ENCODE measurements at places on chromosomes 2 and 18.

GRCh38 chr2:96265349-96265839 is 403 bp downstream of the TMEM127 start:
- no peak for DNase-seq

GRCh38 chr18:4854671-4855070 is 342.4 kb downstream of the AKAIN1 start:
- DNase-seq = no peak

GRCh38 chr2:5021136-5021535 is 671.0 kb upstream of the SOX11 start:
- no peak for DNase-seq

DNA sequence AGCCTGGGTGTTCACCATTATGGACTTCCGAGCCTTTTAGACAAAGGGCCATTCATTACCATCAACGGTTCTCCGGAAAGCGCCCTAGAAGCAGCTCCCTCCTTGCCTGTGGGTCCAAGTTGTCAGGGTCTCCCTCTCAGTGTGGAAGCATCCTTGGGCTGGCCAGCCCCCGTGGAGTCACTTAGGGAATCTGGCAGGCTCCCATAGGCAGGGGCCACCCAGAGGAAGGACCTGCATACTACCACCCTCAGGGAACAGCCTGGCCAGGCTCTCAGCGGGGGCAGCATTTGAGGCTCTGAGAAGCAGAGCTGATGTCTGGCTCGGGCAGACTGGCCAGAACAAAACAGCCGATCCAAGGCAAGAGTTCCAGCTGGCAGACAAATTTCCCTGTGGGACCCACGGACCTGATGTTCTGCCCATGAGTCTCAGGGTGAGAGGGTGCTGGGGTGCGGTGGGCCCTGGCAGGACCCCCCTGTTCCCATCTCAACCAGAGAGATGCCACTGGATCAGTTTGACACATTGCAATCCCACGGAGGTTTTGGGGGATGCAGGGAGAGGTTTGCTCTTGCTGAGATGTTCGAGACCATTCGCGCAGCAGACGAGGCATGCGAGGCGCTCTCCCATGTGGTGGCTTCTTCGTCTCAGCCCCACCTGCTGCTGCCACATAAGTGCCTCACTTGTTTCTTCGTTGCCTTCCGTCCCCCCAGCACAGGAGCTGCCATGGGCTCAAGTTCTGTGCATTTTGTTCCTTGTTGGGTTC is 56.9 kb downstream of the ACKR3 start:
- DNase-seq = no peak

DNA sequence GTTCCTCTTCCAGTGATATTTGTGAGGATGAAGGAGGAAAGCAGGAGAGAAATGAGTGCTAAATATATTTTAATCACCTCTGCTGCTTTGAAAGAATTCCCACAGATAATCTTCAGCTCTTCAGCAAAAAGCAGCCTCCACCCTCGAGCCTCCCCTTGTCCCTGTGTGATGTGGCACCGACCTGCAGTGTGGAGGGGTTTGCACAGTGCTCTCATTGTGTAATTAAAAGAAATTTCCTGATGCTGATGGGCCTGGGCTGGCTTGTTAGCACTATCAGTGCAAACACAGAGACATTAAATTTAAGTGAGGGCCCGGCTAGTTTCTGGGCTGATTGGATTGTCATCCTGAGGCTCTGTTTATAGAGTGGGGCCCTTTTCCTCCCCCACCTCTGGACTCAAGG is 53.4 kb downstream of the KIF5C start:
- DNase-seq = no peak

DNA sequence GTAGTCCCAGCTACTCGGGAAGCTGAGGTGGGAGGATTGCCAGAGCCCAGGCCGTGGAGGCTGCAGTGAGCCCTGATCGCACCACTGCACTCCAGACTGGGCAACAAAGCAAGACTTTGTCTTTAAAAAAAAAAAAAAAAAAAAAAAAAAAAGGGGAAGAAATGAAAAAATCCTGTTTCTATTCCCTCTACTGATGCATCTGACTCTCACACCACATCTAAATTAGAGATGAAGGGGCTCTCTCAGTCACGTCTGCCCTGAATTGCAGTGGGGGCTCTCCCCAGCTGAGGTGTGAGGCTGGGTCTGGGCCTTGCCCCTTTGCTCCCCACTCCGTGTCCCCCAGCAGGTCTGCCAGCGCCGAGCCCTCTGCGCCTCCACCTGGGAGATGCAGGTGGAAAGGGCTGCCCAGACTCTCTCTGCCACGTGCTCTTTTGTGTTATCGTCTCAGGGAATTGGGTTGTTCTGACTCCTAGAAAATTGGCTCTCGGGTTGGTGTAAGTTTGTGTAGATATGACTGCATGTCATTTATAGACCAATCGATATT is 30.2 kb downstream of the TRAPPC12 start:
- no peak for DNase-seq

DNA sequence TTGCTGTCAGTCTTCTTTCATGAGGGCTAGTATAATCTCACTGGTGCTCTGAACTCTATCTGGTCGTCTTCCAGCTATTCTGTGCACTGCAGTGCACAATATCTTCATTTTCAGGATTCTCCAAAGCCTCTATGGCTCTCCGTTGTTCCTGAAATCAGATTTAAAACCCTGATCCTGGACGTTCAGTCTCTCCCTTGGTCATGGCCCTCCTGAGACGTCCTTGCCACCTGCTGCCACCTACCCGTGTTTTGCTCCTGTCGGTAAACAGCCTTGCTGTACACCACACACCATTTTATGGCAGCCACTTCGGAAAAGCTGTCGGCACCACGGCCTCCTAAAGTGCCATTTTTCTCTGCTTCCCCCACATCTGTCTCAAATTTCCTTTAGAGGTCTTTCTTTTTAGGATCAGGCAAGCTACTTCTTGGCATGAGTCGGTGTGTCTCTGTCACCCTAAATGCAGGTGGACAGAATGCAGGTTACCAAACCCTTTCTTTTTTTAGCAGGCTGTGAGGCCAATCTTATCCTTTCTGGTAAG is 170.0 kb downstream of the HRH4 start:
- no peak for DNase-seq

DNA sequence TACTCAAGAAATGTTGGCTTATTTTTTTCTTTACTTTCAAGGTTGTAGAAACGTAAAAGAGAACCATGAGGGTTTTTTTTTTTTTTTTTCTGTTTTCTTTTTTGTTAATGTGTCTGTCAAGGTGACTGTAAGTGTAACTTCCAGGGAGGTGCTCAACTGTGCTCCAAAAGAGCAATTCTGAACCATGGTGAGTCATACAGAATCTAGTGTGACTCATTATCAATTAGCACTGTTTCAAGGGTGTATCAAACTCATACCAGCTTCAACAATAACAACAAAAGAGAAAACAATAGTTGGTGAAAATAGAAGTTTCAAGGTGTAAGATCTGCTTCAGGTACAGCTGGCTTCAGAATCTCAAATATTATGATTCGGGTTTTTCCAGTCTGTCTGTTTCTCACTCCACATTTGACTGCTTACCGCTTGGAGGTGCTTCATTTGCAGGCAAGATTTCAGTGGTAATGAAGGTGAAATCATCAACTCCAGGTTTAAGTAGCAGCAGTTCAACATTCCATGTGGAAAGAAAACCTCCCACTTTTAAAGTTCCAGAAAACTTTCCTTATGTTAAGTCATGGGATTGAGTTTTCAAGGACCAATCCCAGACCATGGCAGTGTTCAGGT is 850.6 kb downstream of the CNTNAP5 start:
- DNase-seq = no peak
